ENCODE measurements at places on chromosomes 2 and 18. TPM values are rescaled to one million over a fixed set of nuclear protein-coding genes. Genes with fewer than 3 reads are reported as not detected.

DNA sequence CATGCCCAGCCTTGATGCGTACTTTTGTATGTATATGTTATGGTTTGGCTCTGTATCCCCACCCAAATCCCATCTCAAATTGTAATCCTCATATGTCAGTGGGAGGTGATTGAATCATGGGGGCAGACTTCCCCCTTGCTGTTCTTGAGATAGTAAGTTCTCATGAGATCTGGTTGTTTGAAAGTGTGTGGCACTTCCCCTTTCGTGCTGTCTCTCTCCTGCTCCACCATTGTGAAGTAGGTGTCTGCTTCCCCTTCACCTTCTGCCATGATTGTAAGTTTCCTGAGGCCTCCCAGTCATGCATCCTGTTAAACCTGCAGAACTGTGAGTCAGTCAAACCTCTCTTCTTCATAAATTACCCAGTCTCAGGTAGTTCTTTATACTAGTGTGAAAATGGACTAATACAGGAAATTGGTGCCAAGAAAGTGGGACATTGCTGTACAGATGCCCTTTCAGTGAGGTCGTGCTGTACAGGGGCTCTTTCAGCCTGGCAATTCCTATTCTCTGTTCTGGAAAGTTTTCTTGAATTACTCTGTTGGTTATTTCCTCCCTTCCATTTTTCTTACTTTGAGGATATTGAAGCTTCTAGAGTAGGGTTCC is 38.2 kb downstream of the KCMF1 start:
- no peak overlapping the region for H3K27ac ChIP-seq
- no peaks in the 10 kb centered on the region for H3K27me3 ChIP-seq
- H3K4me1 ChIP-seq, result no peaks in the 10 kb centered on the region
- no peak for DNase-seq
- H3K36me3 ChIP-seq, result peaks cover 2% of the 10 kb centered on the region
- no peak overlapping the region for H3K4me3 ChIP-seq

DNA sequence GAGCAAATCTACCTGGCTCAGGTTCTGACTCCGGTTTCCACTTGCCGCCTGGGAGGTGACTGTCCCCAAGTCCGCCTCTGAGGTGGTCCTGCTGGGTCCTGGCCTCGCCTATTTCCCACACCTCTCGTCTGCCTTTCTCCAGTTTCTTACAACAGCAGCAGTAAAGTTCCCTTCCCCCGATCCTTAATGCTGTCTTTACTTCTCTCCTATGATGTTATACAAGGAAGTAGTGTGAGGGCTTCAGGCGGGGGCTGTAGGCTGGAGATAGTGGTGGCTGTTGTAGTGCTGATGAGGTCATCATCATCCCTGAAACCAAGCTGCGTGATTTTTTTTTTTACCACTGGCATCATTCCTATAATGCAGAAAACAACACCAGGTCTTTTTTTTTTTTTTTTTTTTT is 18.9 kb downstream of the TGIF1 start:
- no peak for DNase-seq
- H3K36me3 ChIP-seq, result no peaks in the 10 kb centered on the region
- no peak overlapping the region for H3K27ac ChIP-seq
- no peaks in the 10 kb centered on the region for H3K4me1 ChIP-seq
- no peak overlapping the region for H3K4me3 ChIP-seq
- H3K27me3 ChIP-seq, result no peaks in the 10 kb centered on the region

DNA sequence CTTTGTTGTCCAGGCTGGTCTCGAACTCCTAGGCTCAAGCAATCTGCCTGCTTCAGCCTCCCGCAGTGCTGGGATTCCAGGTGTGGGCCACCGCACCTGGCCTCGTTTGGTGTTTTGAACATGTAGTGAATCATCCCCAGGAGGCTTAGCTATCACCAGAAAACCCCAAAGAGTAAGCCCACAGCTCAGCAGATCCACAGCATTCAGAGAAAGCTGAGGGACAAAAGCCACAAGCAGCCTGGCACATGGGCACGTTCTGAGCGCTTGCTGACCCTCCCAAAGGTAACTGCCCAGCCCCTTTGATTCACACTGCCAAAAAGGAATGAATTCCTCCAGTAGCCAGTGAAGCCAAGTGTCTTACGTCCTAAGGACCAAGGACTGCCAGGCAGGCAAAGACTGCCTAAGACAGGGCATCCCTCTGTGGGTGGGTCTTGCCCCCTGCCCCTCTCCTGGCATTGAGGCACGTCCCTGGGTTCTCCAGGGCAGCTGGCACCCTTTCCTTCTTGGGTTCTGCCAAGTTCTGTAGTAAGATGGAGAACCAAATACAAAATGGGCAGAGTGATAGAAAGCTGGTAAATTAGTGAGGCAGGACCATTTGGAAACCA is 31.7 kb downstream of the MBP start:
- peak overlapping the region; percentile 78 for H3K27ac ChIP-seq
- H3K4me1 ChIP-seq, result no peaks in the 10 kb centered on the region
- no peaks in the 10 kb centered on the region for H3K36me3 ChIP-seq
- H3K27me3 ChIP-seq, result no peaks in the 10 kb centered on the region
- H3K4me3 ChIP-seq, result no peak overlapping the region

- H3K36me3 ChIP-seq, result no peaks in the 10 kb centered on the region
- H3K27ac ChIP-seq, result peak overlapping the region; percentile 53
- no peaks in the 10 kb centered on the region for H3K27me3 ChIP-seq
- DNase-seq, result no peak
- peaks cover 10% of the 10 kb centered on the region for H3K4me1 ChIP-seq
These were observed 8.2 kb downstream of the MAPRE2 start for GRCh38 chr18:35049111-35050027.

- H3K4me1 ChIP-seq, result no peaks in the 10 kb centered on the region
- H3K27me3 ChIP-seq, result no peaks in the 10 kb centered on the region
- no peaks in the 10 kb centered on the region for H3K36me3 ChIP-seq
- DNase-seq, result no peak
These were observed 115.0 kb upstream of the ZNF516 start for GRCh38 chr18:76610012-76610411.

DNA sequence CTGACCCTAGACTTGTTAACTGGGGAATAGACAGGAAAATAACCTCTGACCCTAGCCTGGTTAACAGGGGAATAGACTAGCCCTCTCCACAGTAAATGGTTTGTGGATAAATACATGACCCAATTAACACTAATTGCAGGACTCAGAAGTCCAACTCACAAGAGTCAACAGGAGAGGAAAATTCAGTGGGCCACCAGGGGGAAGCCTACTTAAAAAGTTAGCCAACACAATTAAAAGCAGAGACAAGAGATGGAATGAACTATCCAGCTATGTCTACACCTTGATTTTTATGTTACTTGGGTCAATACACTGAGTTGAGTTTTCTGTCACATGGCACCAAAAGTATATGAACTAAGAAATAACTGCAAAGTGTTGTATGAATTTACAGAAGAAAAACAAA is 158.8 kb upstream of the SLC39A10 start:
- H3K27ac ChIP-seq, result no peak overlapping the region
- no peaks in the 10 kb centered on the region for H3K36me3 ChIP-seq
- no peak overlapping the region for H3K4me3 ChIP-seq
- DNase-seq, result peak; percentile 22
- H3K4me1 ChIP-seq, result no peaks in the 10 kb centered on the region

DNA sequence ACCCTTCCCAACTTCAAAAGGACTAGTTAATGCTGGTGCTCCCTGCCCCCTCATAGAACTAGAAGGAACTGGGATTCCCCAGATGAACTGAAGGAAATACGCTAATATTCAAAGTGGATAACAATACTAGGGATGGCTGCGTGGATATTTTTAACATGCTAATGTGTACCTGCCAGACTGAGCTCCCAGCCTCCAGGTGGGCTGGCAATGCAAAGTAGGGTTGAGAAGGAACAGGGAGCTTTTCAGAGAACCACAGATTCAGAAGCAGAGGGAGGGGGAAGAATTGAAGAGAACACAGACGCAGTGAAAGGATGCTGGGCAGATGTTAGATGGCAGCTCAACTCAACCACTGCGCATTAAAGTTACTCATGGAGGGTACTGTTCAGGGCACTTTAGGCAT is 354.4 kb downstream of the TGIF1 start:
- no peaks in the 10 kb centered on the region for H3K27me3 ChIP-seq
- no peak for DNase-seq
- no peaks in the 10 kb centered on the region for H3K36me3 ChIP-seq
- H3K4me1 ChIP-seq, result no peaks in the 10 kb centered on the region

GRCh38 chr2:227192491-227192890 is 28.1 kb downstream of the COL4A3 start:
- H3K4me3 ChIP-seq, result no peak overlapping the region
- no peaks in the 10 kb centered on the region for H3K4me1 ChIP-seq
- no peaks in the 10 kb centered on the region for H3K27me3 ChIP-seq
- no peak for DNase-seq
- H3K36me3 ChIP-seq, result no peaks in the 10 kb centered on the region

GRCh38 chr2:73284296-73285158 is at the start of gene FBXO41:
Gene FBXO41 (minus strand): TSS chr2:73284478. CDS start chr2:73269630, 14,848 bp downstream.
- H3K4me1 ChIP-seq, result peaks cover 8% of the 10 kb centered on the region
- H3K36me3 ChIP-seq, result no peaks in the 10 kb centered on the region
- H3K4me3 ChIP-seq, result peak within 1 kb of the TSS; percentile 40
- H3K27ac ChIP-seq, result no peak within 1 kb of the TSS

NT5C1B gene
- not detected for total RNA-seq

TGFA gene
- 1.9 TPM for total RNA-seq

GPR35 gene
- 4.4 TPM for total RNA-seq

TMEM37 gene
- 11.5 TPM for total RNA-seq

HMSD gene
- 2.3 TPM for total RNA-seq

ACVR1 gene
- total RNA-seq, result 27.8 TPM

POTEI gene
- total RNA-seq, result 0.28 TPM

GREB1L gene
- 0.28 TPM for total RNA-seq

SNED1 gene
- 57.1 TPM for total RNA-seq

FSHR gene
- total RNA-seq, result not detected
